Esophagus muscularis mucosa (tissue), 4 donors: ENCODE measurements at places on chromosomes 3 and 15. TPM values are rescaled to one million over a fixed set of nuclear protein-coding genes. Genes with fewer than 3 reads are reported as not detected.
A peak's percentile ranks its signal among the peaks of the same experiment; 100 is the strongest.

Gene GOLGA6L25
- not detected for total RNA-seq

Gene P2RY13
- 1.7 TPM for total RNA-seq

Gene GCSAM
- 0.33 TPM for total RNA-seq

Gene LIPC
- 0.06 TPM for total RNA-seq

Gene WDR6
- total RNA-seq = 77.2 TPM

Gene ZNF620
- 2.5 TPM for total RNA-seq

Gene NRROS
- total RNA-seq = 6.2 TPM

DNA sequence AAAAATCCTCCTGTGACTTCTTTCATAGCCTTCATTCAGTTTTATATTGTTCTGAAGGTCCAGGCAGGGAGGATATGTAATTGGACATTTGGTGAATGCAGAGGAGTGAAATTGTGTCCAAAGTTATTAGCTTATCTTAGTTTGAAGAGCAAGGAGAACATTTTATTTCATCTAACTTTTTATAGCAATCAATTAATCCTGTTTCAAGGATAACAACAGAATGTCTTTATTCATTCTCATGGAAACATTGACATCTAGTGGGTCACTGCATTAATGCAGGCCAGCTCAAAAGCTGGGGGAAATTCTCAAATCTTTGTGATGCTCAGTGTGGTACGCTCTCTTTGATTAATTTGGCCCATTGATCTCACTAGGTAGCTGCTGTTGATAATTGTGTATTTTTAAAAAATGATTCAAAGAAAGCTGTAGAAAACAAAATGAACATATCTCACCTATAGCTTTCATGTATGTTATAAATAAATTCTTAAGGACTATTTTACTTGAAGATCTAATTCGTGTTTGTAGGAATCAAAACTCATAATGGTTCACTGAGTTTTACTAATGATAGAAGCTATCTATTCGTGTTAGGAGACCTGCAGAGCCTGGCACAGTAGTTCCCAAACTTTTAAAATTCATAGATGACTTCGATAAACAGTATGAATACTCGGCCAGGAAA, 150.8 kb upstream of the KCNMB2 start:
- no peaks in the 10 kb centered on the region for H3K36me3 ChIP-seq
- no peaks in the 10 kb centered on the region for H3K27me3 ChIP-seq
- peak overlapping the region; percentile 65 for H3K27ac ChIP-seq
- no peak for DNase-seq
- H3K4me1 ChIP-seq = peaks cover 38% of the 10 kb centered on the region

GRCh38 chr3:148319960-148320359, 377.7 kb upstream of the AGTR1 start:
- no peak overlapping the region for H3K4me3 ChIP-seq
- H3K27me3 ChIP-seq = no peaks in the 10 kb centered on the region
- H3K27ac ChIP-seq = no peak overlapping the region
- no peaks in the 10 kb centered on the region for H3K4me1 ChIP-seq

- no peaks in the 10 kb centered on the region for H3K36me3 ChIP-seq
- DNase-seq = no peak
- H3K27ac ChIP-seq = no peak overlapping the region
- no peaks in the 10 kb centered on the region for H3K27me3 ChIP-seq
- H3K4me3 ChIP-seq = no peak overlapping the region
Measured at GRCh38 chr3:10522646-10523303, 17.4 kb upstream of the ATP2B2 start.

GRCh38 chr3:17111586-17111985, 226.8 kb downstream of the PLCL2 start:
- no peak overlapping the region for H3K27ac ChIP-seq
- H3K36me3 ChIP-seq = no peaks in the 10 kb centered on the region
- H3K27me3 ChIP-seq = no peaks in the 10 kb centered on the region
- H3K4me3 ChIP-seq = no peak overlapping the region
- H3K4me1 ChIP-seq = no peaks in the 10 kb centered on the region

- no peak overlapping the region for H3K27ac ChIP-seq
- H3K4me3 ChIP-seq = no peak overlapping the region
- no peaks in the 10 kb centered on the region for H3K4me1 ChIP-seq
- H3K27me3 ChIP-seq = no peaks in the 10 kb centered on the region
- no peaks in the 10 kb centered on the region for H3K36me3 ChIP-seq
Measured at GRCh38 chr3:17505856-17506255, 236.6 kb downstream of the TBC1D5 start.

GRCh38 chr3:62318752-62319569, 54.4 kb downstream of the FEZF2 start:
- H3K4me3 ChIP-seq = peak overlapping the region; percentile 60
- H3K27ac ChIP-seq = peak overlapping the region; percentile 81
- H3K27me3 ChIP-seq = no peaks in the 10 kb centered on the region
- H3K4me1 ChIP-seq = peaks cover 9% of the 10 kb centered on the region
- no peaks in the 10 kb centered on the region for H3K36me3 ChIP-seq

GRCh38 chr3:44235604-44236484, 5.8 kb upstream of the TOPAZ1 start:
- no peak overlapping the region for H3K27ac ChIP-seq
- no peaks in the 10 kb centered on the region for H3K27me3 ChIP-seq
- no peak overlapping the region for H3K4me3 ChIP-seq
- no peaks in the 10 kb centered on the region for H3K36me3 ChIP-seq
- H3K4me1 ChIP-seq = no peaks in the 10 kb centered on the region

GRCh38 chr3:150878290-150878689, 26.9 kb downstream of the MINDY4B start:
- no peak for DNase-seq
- no peak overlapping the region for H3K27ac ChIP-seq
- no peaks in the 10 kb centered on the region for H3K27me3 ChIP-seq
- no peak overlapping the region for H3K4me3 ChIP-seq

DNA sequence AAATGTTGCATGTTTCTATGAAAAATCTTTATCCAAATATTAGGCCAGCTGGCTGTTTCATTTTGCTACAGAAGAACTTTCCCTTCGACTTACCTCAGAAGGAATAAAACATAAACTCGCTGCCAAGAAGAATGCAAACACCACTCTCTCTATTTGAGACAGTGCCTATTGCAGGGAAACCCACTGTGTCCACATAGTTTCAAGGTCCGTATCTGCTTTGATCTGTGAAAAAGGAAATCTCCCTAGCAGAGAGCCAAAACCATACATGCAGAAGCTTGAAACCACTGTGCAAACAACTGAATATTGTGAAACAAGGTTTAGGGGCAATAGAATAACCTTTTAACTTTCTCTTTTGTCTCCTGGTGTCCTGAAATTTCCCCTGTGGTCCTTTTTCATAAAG, 35.0 kb upstream of the CAPN7 start:
- peaks cover 9% of the 10 kb centered on the region for H3K4me1 ChIP-seq
- DNase-seq = no peak
- no peaks in the 10 kb centered on the region for H3K36me3 ChIP-seq
- no peak overlapping the region for H3K27ac ChIP-seq
- H3K4me3 ChIP-seq = no peak overlapping the region

- H3K27ac ChIP-seq = peak overlapping the region; percentile 85
- peak overlapping the region; percentile 89 for H3K4me3 ChIP-seq
- H3K4me1 ChIP-seq = peaks cover 5% of the 10 kb centered on the region
Measured at GRCh38 chr3:113514265-113514769, 639 bp downstream of the SPICE1 start.

- H3K36me3 ChIP-seq = no peaks in the 10 kb centered on the region
- no peak for DNase-seq
- no peaks in the 10 kb centered on the region for H3K27me3 ChIP-seq
- no peak overlapping the region for H3K4me3 ChIP-seq
- H3K27ac ChIP-seq = no peak overlapping the region
Measured at GRCh38 chr3:58556761-58557221, 19.8 kb upstream of the ACOX2 start.

- H3K27ac ChIP-seq = no peak overlapping the region
- H3K4me1 ChIP-seq = no peaks in the 10 kb centered on the region
- DNase-seq = no peak
- H3K36me3 ChIP-seq = no peaks in the 10 kb centered on the region
Measured at GRCh38 chr3:144502402-144502801, 530.8 kb downstream of the DIPK2A start.

- H3K4me3 ChIP-seq = no peak overlapping the region
- H3K36me3 ChIP-seq = no peaks in the 10 kb centered on the region
- H3K27ac ChIP-seq = no peak overlapping the region
- no peaks in the 10 kb centered on the region for H3K27me3 ChIP-seq
Measured at GRCh38 chr15:72972362-72972761, 79.9 kb upstream of the NEO1 start.

- H3K27ac ChIP-seq = no peak overlapping the region
- H3K27me3 ChIP-seq = no peaks in the 10 kb centered on the region
- H3K4me3 ChIP-seq = no peak overlapping the region
- peaks cover 3% of the 10 kb centered on the region for H3K4me1 ChIP-seq
Measured at GRCh38 chr3:196989721-196990262, 21.2 kb upstream of the PIGZ start.

DNA sequence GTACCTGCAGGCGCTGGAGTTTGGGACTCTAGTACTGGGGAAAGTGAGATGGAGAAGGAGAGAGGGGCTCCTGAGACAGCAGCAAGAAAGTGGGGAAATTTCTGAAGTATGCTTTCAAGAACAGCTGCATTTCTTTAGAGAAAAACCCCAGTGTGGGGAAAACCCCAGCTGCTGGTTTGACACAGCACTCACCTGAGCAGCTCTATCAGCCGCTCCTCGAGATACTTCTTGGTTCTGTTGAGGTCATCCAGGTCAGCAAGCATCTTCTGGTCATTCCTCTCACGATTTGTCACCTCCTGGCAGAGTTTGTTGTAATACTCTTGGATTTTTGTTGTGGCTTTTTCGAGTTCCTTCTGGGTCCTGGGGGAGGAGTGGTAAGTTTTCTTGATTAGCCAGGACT, 18.8 kb downstream of the CXCR6 start:
- H3K4me3 ChIP-seq = no peak overlapping the region
- H3K36me3 ChIP-seq = peaks cover 93% of the 10 kb centered on the region
- H3K27me3 ChIP-seq = no peaks in the 10 kb centered on the region
- no peak overlapping the region for H3K27ac ChIP-seq

- DNase-seq = no peak
- no peak overlapping the region for H3K4me3 ChIP-seq
- no peaks in the 10 kb centered on the region for H3K27me3 ChIP-seq
Measured at GRCh38 chr15:90565866-90566265, 36.1 kb downstream of the CRTC3 start.

DNA sequence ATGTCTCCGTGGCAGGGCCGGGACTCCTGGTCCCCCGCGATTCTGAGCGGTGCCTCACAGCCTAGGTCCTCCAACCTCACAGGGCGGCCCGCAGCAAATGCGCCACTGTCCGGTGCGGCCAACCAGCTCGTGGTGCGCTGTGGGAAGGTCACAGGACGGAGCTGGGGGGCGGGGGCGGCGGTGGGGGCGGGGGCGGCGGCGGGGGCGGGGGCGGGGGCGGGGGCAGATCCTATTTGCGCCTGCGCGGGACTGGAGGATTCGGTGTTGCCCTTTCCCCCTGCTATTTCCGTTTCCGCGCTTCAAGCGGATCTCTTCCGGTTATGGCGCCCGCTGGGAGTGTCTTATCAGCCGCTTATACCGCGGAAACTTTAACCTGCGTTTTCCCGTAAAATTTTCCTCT, 106.7 kb upstream of the SNRPN start:
- H3K36me3 ChIP-seq = no peaks in the 10 kb centered on the region
- no peak overlapping the region for H3K27ac ChIP-seq
- H3K4me3 ChIP-seq = peak overlapping the region; percentile 39
- DNase-seq = no peak

GRCh38 chr15:93308026-93308690, 219.1 kb upstream of the RGMA start:
- no peaks in the 10 kb centered on the region for H3K4me1 ChIP-seq
- peak; percentile 75 for DNase-seq
- no peaks in the 10 kb centered on the region for H3K36me3 ChIP-seq
- H3K27me3 ChIP-seq = no peaks in the 10 kb centered on the region

GRCh38 chr3:156548902-156549301, 6.0 kb downstream of the SSR3 start:
- H3K4me3 ChIP-seq = peak overlapping the region; percentile 23
- no peak for DNase-seq
- peaks cover 98% of the 10 kb centered on the region for H3K4me1 ChIP-seq
- H3K27ac ChIP-seq = peak overlapping the region; percentile 88
- H3K36me3 ChIP-seq = peaks cover 5% of the 10 kb centered on the region
- no peaks in the 10 kb centered on the region for H3K27me3 ChIP-seq

DNA sequence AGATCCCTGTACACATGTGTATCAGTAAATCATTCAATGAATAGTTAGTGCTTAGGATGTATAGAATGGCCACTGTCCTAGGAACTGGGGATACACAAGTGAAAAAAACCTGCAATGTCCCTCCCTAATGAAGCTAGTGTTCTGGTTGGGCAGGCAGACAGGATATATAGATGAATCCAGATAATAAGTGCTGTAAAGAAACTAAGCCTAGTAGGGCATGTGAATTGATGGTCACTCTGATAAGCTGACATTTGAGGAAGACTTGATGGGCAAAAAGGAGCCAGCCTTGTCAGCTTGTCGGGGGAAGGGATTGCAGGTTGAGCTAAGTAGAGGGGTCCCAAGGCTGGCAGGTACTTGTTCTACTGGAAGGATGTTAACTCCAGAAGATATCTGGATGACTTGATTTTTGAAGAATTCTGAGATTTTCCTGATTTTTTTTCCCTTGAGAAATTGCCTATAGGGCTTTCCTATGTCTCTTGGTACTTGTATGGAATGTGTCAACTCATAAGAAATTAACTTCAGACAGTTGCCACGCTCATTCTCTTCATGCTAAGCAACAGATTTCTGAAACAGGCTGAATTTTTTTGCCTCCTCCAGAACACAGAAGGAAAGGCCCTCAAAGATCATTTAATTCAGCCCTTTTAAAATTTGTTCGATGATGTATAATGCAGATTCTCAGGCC, 6.3 kb upstream of the KIF23 start:
- no peaks in the 10 kb centered on the region for H3K27me3 ChIP-seq
- H3K4me3 ChIP-seq = no peak overlapping the region
- no peaks in the 10 kb centered on the region for H3K4me1 ChIP-seq
- no peaks in the 10 kb centered on the region for H3K36me3 ChIP-seq
- H3K27ac ChIP-seq = no peak overlapping the region

GRCh38 chr3:81437683-81438082, 323.8 kb downstream of the GBE1 start:
- H3K36me3 ChIP-seq = no peaks in the 10 kb centered on the region
- no peaks in the 10 kb centered on the region for H3K27me3 ChIP-seq
- DNase-seq = no peak
- H3K4me1 ChIP-seq = no peaks in the 10 kb centered on the region
- H3K4me3 ChIP-seq = no peak overlapping the region

- H3K36me3 ChIP-seq = no peaks in the 10 kb centered on the region
- H3K27me3 ChIP-seq = no peaks in the 10 kb centered on the region
- no peak for DNase-seq
- H3K27ac ChIP-seq = no peak overlapping the region
- H3K4me3 ChIP-seq = no peak overlapping the region
- peaks cover 10% of the 10 kb centered on the region for H3K4me1 ChIP-seq
Measured at GRCh38 chr15:78977591-78978347, 32.9 kb upstream of the CTSH start.

- DNase-seq = no peak
- H3K4me3 ChIP-seq = no peak overlapping the region
- H3K27me3 ChIP-seq = no peaks in the 10 kb centered on the region
- no peaks in the 10 kb centered on the region for H3K36me3 ChIP-seq
- H3K27ac ChIP-seq = no peak overlapping the region
Measured at GRCh38 chr3:20405744-20406143, 219.7 kb upstream of the SGO1 start.

DNA sequence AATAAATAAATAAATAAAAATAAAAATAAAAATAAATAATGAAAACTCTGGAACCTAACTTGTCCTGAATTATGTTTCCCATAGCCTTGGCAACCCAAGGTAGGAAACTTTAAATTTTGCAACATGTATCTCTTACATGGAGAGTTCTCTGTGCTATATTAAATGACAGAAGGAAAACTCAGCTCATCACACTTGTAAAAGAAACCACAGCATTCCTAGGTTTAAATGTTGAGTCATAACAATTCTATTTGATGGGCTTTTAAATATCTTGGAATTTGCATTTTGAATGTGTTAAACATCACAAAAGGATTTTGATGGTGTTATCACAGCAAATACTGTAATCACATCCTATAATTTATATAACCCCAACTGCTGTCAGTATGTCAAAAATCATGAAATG, 144.2 kb downstream of the LRTM1 start:
- no peak for DNase-seq
- no peaks in the 10 kb centered on the region for H3K27me3 ChIP-seq
- H3K27ac ChIP-seq = no peak overlapping the region
- H3K36me3 ChIP-seq = no peaks in the 10 kb centered on the region
